ENCODE measurements at places on chromosomes 4 and X. TPM values are rescaled to one million over a fixed set of nuclear protein-coding genes. Genes with fewer than 3 reads are reported as not detected.

GRCh38 chr4:139556071-139556723 is at the start of gene SETD7:
TSS of gene SETD7 (minus strand) at chr4:139556219. CDS start at chr4:139556137, 82 bp downstream.
- peak within 1 kb of the TSS; percentile 99 for H3K27ac ChIP-seq
- H3K4me1 ChIP-seq = peaks cover 21% of the 10 kb centered on the region
- peak within 1 kb of the TSS; percentile 83 for H3K4me3 ChIP-seq
- no peaks in the 10 kb centered on the region for H3K36me3 ChIP-seq

- peaks cover 3% of the 10 kb centered on the region for H3K4me1 ChIP-seq
- no peaks in the 10 kb centered on the region for H3K36me3 ChIP-seq
- peak overlapping the region; percentile 76 for H3K27ac ChIP-seq
- H3K4me3 ChIP-seq = peak overlapping the region; percentile 48
Observed at GRCh38 chrX:68432648-68433047, 647 bp downstream of the OPHN1 start.

GRCh38 chrX:10851809-10852208 is 231.4 kb upstream of the MID1 start:
- no peak overlapping the region for H3K4me3 ChIP-seq
- H3K36me3 ChIP-seq = no peaks in the 10 kb centered on the region
- no peaks in the 10 kb centered on the region for H3K4me1 ChIP-seq

DNA sequence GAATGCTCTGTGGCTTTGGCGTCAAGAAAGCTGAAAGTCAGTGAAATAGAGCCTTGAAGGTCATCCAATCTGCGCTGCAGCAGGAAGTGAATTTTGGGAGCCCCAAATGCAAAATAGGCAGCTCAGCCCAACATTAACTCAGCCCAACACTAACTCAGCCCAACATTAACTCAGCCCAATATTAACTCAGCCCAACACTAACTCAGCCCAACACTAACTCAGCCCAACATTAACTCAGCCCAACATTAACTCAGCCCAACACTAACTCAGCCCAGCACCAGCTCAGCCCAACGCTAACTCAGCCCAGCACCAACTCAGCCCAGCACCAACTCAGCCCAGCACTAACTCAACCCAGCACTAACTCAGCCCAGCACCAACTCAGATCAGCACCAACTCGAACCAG is 71.5 kb downstream of the SORBS2 start:
- no peak overlapping the region for H3K27ac ChIP-seq
- no peak for DNase-seq
- H3K27me3 ChIP-seq = no peaks in the 10 kb centered on the region
- H3K4me1 ChIP-seq = no peaks in the 10 kb centered on the region

The KIAA1210 gene
- 0.06 TPM for total RNA-seq

- H3K4me3 ChIP-seq = no peak overlapping the region
- H3K36me3 ChIP-seq = peaks cover 7% of the 10 kb centered on the region
- H3K27me3 ChIP-seq = no peaks in the 10 kb centered on the region
- H3K4me1 ChIP-seq = no peaks in the 10 kb centered on the region
- H3K27ac ChIP-seq = no peak overlapping the region
Observed at GRCh38 chr4:150875367-150875766, 139.7 kb downstream of the LRBA start.

The COMMD8 gene
- 20.1 TPM for total RNA-seq

DNA sequence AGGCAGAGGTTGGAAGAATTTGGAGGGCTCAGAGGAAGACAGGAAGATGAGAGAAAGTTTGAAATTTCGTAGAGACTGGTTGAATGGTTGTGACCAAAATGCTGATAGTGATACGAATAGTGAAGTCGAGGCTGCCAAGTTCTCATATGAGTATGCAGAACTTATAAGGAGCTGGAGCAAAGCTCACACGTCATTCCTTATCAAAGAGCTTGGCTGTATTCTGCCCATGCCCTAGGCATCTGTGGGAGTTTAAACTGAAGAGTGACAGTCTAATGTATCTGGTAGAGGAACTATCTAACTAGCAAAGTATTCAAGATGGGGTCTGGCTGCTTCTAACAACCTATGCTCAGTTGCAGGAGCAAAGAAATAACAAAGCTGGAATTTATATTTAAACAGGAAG is 102.1 kb downstream of the PCDH18 start:
- DNase-seq = no peak
- H3K27me3 ChIP-seq = no peaks in the 10 kb centered on the region
- no peaks in the 10 kb centered on the region for H3K4me1 ChIP-seq
- H3K4me3 ChIP-seq = no peak overlapping the region
- H3K36me3 ChIP-seq = no peaks in the 10 kb centered on the region

GRCh38 chr4:176584031-176584606 is 208.6 kb downstream of the VEGFC start:
- H3K36me3 ChIP-seq = no peaks in the 10 kb centered on the region
- H3K27ac ChIP-seq = no peak overlapping the region
- H3K4me1 ChIP-seq = no peaks in the 10 kb centered on the region
- no peak for DNase-seq
- no peaks in the 10 kb centered on the region for H3K27me3 ChIP-seq

DNA sequence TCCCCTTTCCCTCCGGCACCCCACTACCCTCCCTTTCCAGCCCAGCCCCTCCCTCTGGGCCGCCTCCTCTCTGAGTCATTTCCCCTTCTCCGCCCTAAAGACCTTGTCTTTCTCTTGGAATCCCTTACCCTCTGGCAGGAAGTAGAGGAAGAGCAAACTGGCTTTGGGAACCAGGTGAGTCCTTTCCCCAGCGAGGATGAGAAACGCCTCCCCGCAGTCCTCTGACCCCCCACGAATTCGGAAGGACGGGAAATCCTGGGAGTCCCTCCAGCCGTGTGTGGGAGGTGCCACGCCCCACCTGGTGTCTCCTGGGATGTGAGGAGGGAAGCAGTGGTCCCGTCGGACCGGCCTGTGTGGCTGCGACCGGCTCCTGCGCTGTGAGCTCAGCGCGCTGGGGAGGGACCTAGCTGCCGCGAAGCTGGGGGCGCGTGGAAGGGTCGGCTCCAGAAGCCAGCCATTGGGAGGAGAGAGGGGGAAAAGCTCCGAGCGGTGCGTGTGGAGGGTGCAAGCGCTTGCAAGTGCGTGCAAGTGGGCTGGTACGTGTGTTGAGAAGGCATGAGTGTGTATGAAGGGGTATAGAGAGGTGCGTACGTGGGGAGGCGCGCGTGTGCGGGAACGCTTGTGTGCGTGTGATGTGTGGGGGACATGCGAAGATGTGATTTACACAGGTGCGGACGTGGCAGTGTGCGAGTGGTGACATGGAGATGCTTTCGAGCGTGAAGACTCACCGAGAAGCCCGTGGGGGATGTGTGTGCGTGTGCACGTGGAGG is 46.3 kb downstream of the TEX13B start:
- H3K27ac ChIP-seq = no peak overlapping the region
- no peak overlapping the region for H3K4me3 ChIP-seq
- no peak for DNase-seq
- no peaks in the 10 kb centered on the region for H3K36me3 ChIP-seq

- no peaks in the 10 kb centered on the region for H3K36me3 ChIP-seq
- H3K4me1 ChIP-seq = no peaks in the 10 kb centered on the region
- no peak overlapping the region for H3K4me3 ChIP-seq
- no peaks in the 10 kb centered on the region for H3K27me3 ChIP-seq
- DNase-seq = no peak
Observed at GRCh38 chrX:10107483-10107882, 49.3 kb upstream of the CLCN4 start.

DNA sequence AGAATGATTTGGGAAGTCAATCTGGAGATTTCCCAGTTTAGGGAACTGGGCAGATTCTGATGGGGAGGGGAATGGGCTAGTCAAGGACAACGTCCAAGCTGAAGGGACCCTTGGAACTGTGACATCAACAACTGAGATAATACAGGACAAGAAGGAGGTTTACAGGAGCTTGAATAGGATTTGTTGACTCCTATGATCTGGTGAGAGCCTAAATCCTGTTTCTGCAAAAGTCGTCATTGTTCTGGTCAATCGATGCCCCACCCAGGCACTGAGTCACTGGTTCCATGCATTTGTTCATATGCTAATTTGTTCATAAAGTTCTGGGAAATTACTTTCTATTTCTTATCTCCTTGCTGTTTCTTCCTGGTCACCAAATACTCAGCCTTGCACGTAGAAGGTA is 15.3 kb upstream of the PDGFRA start:
- H3K4me3 ChIP-seq = no peak overlapping the region
- no peaks in the 10 kb centered on the region for H3K36me3 ChIP-seq
- H3K4me1 ChIP-seq = peaks cover 5% of the 10 kb centered on the region
- no peak overlapping the region for H3K27ac ChIP-seq
- H3K27me3 ChIP-seq = peaks cover 5% of the 10 kb centered on the region
- no peak for DNase-seq

The PABPC4L gene
- 0.97 TPM for total RNA-seq

DNA sequence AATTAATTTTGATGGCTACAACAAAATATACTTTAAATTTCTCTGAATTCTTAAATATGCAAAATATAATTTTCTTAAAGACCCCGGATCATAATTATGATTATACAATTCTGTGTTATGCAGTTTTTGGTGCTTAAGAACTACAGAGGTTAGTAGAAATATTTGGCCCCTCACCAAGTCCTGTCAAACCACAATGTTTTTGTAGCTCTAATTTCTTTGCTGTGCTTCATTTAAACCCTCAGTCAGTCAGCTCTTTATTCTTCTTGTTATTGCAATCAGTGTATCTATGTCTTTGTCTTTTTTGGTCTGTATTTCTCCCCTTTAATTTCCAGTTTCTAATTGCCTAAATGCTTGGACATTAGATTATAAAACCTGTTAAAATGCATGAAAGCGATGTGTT is 186.1 kb downstream of the CAMK2D start:
- H3K4me1 ChIP-seq = peaks cover 7% of the 10 kb centered on the region
- H3K36me3 ChIP-seq = no peaks in the 10 kb centered on the region
- no peaks in the 10 kb centered on the region for H3K27me3 ChIP-seq
- no peak for DNase-seq
- H3K27ac ChIP-seq = peak overlapping the region; percentile 78

The BANK1 gene
- total RNA-seq = 9.1 TPM

GRCh38 chr4:86626066-86626465 is 32.0 kb downstream of the PTPN13 start:
- H3K27me3 ChIP-seq = no peaks in the 10 kb centered on the region
- no peak for DNase-seq
- no peak overlapping the region for H3K4me3 ChIP-seq
- H3K27ac ChIP-seq = no peak overlapping the region

GRCh38 chr4:15374656-15375055 is 53.2 kb upstream of the C1QTNF7 start:
- no peak overlapping the region for H3K4me3 ChIP-seq
- no peak for DNase-seq
- H3K27me3 ChIP-seq = no peaks in the 10 kb centered on the region
- no peaks in the 10 kb centered on the region for H3K36me3 ChIP-seq
- peaks cover 8% of the 10 kb centered on the region for H3K4me1 ChIP-seq

DNA sequence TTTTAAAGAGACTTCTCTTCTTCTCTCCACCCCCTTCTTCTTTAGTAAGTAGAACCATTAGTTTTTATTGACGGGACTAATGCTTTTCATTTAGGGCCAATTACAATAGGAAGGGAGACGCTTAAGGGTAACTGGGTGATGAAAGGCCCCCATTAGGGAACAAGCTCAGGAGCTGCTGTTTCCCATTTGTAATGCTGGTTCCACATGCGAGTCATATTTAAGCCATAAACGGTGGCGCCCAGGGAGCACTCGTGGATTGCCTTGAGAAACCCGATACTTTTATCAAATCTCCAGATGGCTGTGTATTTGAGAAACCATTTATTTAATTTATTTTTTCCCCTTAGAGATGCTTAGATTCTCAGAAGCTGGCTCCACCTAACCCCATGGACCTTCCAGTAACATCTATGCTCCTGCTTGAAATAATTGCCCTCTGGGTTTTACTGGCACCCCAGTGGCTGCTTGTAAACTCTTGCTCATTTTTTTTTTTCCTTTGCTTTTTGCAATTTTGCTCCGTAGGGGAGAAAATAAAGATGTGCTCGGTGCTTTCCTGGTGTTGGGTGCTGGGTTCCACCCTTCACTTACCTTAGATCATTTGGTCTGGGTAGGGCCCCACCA is 124.2 kb upstream of the MSX1 start:
- no peak overlapping the region for H3K4me3 ChIP-seq
- no peaks in the 10 kb centered on the region for H3K27me3 ChIP-seq
- no peaks in the 10 kb centered on the region for H3K4me1 ChIP-seq
- no peak for DNase-seq
- H3K27ac ChIP-seq = no peak overlapping the region
- no peaks in the 10 kb centered on the region for H3K36me3 ChIP-seq

The PDGFC gene
- total RNA-seq = 35.7 TPM

DNA sequence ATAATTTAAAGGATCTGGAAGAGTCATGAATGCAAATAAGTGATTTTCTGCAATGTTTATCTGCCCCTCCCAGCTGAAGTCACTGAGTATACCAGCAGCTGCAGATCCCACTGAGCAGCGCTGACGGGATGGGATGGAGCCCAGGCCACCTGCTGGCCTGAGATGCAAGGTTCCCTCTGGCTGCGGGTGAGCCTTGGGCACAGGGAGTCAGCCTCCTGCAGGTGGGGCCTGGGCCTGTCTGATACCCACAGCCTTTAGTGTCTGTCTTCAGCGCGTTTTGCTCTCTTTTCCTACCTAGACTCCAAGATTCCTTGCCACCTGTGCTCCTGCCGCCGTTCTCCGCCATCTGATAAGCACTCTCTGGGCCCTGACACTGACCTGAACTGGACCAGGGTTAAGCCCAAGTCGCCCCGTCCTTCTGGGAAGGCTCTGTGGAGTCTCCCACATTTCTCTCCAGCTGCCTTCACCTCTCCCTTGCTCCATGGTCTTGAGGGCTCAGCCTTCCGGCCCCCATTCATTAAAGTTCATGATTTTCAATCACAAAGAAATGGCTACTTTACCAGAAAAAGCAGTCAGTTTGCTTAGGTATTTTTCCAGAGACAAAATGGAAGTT is 223.1 kb upstream of the FAT1 start:
- DNase-seq = no peak
- no peak overlapping the region for H3K27ac ChIP-seq
- H3K4me3 ChIP-seq = no peak overlapping the region
- H3K4me1 ChIP-seq = no peaks in the 10 kb centered on the region

Measured in left lung (tissue), 14 donors.